Activated naive CD8-positive, alpha-beta T cell treated with anti-CD3 and anti-CD28 coated beads, Interleukin-2, amount 10 ng/mL, durations not matched to agents 7 days and 5 days (primary cell): ENCODE measurements at places on chromosomes 12 and 14.

DNA sequence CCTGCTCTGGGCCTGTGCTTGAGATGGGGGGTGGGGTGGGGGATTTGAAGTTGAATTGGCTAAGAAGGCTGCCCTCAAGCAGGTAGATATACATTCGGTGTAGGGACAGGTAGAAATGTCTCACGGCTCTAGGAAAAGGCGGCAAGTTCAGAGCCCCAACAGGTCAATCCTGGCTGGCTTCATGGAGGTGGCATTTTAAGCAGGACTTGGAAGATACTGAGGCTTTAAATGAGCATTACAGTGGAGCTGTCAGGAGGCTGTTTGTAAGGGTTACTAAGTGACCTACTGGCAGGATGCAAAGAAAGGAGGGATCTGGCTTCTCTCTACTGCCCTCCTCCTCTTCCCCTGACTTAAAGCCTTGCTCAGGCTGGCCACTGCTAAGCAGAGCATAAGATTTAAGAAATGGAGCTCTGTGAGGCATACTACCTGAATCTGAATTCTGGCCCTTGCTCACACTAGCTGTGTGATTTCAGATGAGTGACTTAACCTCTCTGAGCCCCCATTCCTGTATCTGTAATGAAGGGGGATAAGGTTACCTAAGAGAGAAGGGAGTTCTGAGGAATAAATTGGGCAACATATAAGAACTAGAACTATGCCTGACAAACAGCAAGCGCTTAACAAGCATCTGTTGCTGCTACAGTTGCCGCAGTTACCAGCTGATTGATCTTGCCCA, 61.6 kb downstream of the SLC24A4 start:
- H3K27me3 ChIP-seq: peaks cover 2% of the 10 kb centered on the region
- H3K4me3 ChIP-seq: no peak overlapping the region
- no peaks in the 10 kb centered on the region for H3K36me3 ChIP-seq
- peaks cover 2% of the 10 kb centered on the region for H3K4me1 ChIP-seq
- no peak overlapping the region for H3K27ac ChIP-seq
- no peak for DNase-seq

- H3K36me3 ChIP-seq: peaks cover 46% of the 10 kb centered on the region
- peak overlapping the region; percentile 97 for H3K4me3 ChIP-seq
- H3K4me1 ChIP-seq: peaks cover 67% of the 10 kb centered on the region
- peak overlapping the region; percentile 86 for H3K27ac ChIP-seq
- DNase-seq: no peak
Measured at GRCh38 chr12:56721216-56721615, 3.9 kb downstream of the NACA start.

- no peaks in the 10 kb centered on the region for H3K36me3 ChIP-seq
- H3K27ac ChIP-seq: no peak overlapping the region
- peaks cover 21% of the 10 kb centered on the region for H3K4me1 ChIP-seq
- peak overlapping the region; percentile 42 for H3K4me3 ChIP-seq
- no peak for DNase-seq
Measured at GRCh38 chr12:49536526-49537071, 2.2 kb upstream of the KCNH3 start.

DNA sequence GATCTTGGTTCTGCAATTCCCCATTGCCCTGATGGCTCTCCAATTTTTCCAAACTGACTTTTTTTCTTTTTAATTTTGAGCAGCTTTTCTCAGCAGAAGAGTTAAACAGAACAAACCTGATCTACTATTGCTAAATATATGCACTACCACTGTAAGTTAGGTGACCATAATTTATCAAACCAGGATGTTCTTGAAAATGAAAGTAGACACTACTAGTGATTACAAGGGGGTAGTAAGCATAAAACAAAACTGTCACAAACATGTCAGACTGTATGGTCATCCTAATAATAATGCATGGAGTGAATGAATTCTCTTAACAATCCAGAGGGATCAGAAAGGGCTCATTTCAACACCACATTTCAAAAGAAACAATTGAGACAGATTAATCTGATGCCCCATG, 183.0 kb upstream of the FOXN3 start:
- H3K27ac ChIP-seq: peak overlapping the region; percentile 46
- no peaks in the 10 kb centered on the region for H3K27me3 ChIP-seq
- peak overlapping the region; percentile 22 for H3K4me3 ChIP-seq
- H3K4me1 ChIP-seq: peaks cover 24% of the 10 kb centered on the region
- H3K36me3 ChIP-seq: peaks cover 65% of the 10 kb centered on the region
- no peak for DNase-seq

DNA sequence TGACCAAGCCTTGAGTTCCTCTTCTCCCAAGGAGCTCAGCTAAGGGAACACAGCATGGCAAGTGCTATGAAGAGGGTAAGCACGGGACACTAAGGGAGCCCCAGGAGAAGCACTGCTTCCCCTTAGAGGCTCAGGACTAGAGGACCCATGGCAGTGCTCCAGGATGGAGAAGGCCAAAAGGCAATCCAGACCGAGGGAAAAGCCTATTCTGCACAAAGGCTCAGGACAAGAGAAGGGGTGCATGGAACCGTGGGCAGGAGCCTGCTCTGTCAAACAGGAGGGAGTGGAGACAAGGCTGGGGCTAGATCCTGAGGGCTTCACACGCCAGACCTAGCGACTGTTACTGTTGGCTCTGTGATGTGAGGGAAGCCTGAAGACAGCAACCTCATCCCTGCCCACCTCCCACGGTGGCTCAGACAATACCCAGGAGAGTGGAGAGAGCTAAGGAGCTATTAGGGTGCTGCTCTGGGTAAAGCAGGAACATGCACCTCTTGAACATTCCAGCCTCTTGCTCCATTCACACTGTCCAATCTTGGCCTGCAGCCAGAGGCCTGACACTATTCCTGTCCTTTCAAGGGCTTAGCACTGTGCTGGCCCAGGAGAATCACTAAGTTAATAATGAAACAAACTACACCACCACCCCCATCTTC, 24.2 kb downstream of the OTUB2 start:
- peaks cover 28% of the 10 kb centered on the region for H3K4me1 ChIP-seq
- no peaks in the 10 kb centered on the region for H3K27me3 ChIP-seq
- H3K36me3 ChIP-seq: peaks cover 38% of the 10 kb centered on the region
- H3K4me3 ChIP-seq: no peak overlapping the region

- H3K27ac ChIP-seq: no peak overlapping the region
- no peaks in the 10 kb centered on the region for H3K36me3 ChIP-seq
- H3K4me1 ChIP-seq: no peaks in the 10 kb centered on the region
- H3K4me3 ChIP-seq: no peak overlapping the region
Measured at GRCh38 chr12:16121953-16122352, 155.5 kb downstream of the SLC15A5 start.

DNA sequence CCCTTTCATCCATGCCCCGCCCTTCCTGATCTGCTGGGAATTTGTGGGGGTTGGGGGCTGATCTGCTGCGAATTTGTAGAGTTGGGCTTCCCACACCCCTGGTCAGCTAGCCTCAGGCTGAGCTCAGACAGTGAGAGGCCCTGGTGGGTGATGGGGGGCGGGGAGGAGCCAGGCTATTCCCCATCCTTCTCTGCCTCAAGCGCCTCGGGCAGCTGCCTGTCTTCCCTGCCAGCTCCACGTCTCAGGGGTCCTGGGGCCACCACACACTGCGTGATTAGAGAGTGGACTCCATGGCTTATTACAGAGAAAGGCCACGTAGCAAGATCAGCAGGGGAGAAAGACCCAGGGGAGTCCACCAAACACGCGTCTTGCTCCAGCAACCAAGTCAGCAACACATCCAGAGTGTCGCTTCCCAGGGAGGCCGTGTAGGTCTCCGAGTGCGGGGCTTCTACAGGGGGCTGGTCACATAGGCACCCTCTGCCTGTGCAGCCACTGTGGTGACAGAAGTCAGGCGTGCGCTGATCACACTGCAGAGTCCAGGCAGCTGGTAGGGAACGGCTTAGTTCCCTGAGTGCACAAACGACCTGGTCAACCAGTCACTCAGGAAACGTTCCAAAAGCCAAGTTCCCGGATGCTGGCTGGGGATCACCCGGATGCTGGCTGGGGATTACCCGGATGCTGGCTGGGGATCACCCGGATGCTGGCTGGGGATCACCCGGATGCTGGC, 254.4 kb upstream of the SFSWAP start:
- peaks cover 4% of the 10 kb centered on the region for H3K27me3 ChIP-seq
- no peaks in the 10 kb centered on the region for H3K36me3 ChIP-seq
- no peak for DNase-seq
- no peak overlapping the region for H3K27ac ChIP-seq
- H3K4me3 ChIP-seq: no peak overlapping the region

- DNase-seq: peak; percentile 29
- peak overlapping the region; percentile 85 for H3K27ac ChIP-seq
Measured at GRCh38 chr14:22563987-22564386, 25.0 kb downstream of the DAD1 start.

GRCh38 chr14:87430810-87431209, 562.2 kb downstream of the GALC start:
- H3K4me3 ChIP-seq: no peak overlapping the region
- no peak overlapping the region for H3K27ac ChIP-seq
- no peaks in the 10 kb centered on the region for H3K4me1 ChIP-seq
- no peaks in the 10 kb centered on the region for H3K36me3 ChIP-seq

DNA sequence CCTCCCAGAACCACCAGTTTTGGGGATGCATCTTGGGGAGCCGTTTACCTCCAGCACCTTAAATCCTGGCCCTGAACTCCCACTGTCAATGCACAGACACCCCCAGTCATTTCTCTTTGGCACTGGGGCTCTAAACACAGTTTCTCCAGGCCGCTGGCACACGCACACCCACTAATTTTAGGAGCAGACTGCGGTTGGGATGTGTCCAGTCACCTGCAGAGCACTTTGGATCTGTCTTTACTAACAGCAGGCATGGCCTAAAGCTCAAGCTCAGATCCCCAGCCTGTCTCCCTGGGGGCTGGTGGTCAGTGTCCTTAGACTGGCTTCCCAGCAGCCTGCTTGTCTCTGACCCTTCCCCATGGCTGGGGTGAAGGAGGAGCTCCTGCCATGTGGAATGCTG, 49.9 kb downstream of the SYNE3 start:
- peaks cover 33% of the 10 kb centered on the region for H3K36me3 ChIP-seq
- H3K4me3 ChIP-seq: no peak overlapping the region
- no peak overlapping the region for H3K27ac ChIP-seq
- H3K27me3 ChIP-seq: no peaks in the 10 kb centered on the region

DNA sequence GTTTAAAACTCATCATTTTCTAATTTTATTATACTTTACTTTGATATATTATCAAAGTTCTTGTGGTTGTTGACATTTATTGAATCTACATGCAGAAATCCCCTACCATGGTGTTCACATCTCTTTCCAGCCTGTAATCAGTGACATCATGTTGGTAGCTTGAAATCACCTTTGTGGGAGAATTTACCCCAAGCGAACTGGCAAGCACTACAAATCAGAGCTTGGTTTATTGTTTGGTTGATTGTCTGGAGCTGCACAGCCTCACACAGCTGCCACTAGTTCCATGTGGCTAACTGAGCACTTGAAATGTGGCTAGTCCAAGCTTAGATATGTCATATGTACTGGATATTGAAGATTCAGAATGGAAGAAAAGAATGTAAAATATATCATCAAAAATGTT, 15.4 kb upstream of the KRT5 start:
- H3K27me3 ChIP-seq: peaks cover 8% of the 10 kb centered on the region
- H3K4me1 ChIP-seq: no peaks in the 10 kb centered on the region
- H3K27ac ChIP-seq: no peak overlapping the region
- no peak for DNase-seq
- no peaks in the 10 kb centered on the region for H3K36me3 ChIP-seq

GRCh38 chr12:51622564-51622963, 31.5 kb downstream of the SCN8A start:
- no peaks in the 10 kb centered on the region for H3K36me3 ChIP-seq
- H3K27ac ChIP-seq: no peak overlapping the region
- DNase-seq: no peak
- H3K4me3 ChIP-seq: no peak overlapping the region
- no peaks in the 10 kb centered on the region for H3K4me1 ChIP-seq
- H3K27me3 ChIP-seq: peaks cover 15% of the 10 kb centered on the region

GRCh38 chr12:111767362-111768158, 827 bp downstream of the ALDH2 start:
- H3K4me3 ChIP-seq: peak overlapping the region; percentile 71
- peaks cover 2% of the 10 kb centered on the region for H3K36me3 ChIP-seq
- peaks cover 54% of the 10 kb centered on the region for H3K27me3 ChIP-seq
- no peak for DNase-seq
- H3K4me1 ChIP-seq: peaks cover 11% of the 10 kb centered on the region

GRCh38 chr12:75944905-75945432, 86.6 kb downstream of the PHLDA1 start:
- H3K36me3 ChIP-seq: no peaks in the 10 kb centered on the region
- peak overlapping the region; percentile 94 for H3K27ac ChIP-seq
- no peak for DNase-seq
- peaks cover 20% of the 10 kb centered on the region for H3K4me1 ChIP-seq

GRCh38 chr14:45867046-45867894, 614.3 kb upstream of the MIS18BP1 start:
- H3K27me3 ChIP-seq: no peaks in the 10 kb centered on the region
- H3K36me3 ChIP-seq: no peaks in the 10 kb centered on the region
- H3K4me1 ChIP-seq: no peaks in the 10 kb centered on the region
- no peak overlapping the region for H3K4me3 ChIP-seq
- H3K27ac ChIP-seq: no peak overlapping the region

- peak overlapping the region; percentile 25 for H3K4me3 ChIP-seq
- DNase-seq: no peak
- peaks cover 38% of the 10 kb centered on the region for H3K4me1 ChIP-seq
- H3K36me3 ChIP-seq: no peaks in the 10 kb centered on the region
- no peaks in the 10 kb centered on the region for H3K27me3 ChIP-seq
- peak overlapping the region; percentile 64 for H3K27ac ChIP-seq
Measured at GRCh38 chr12:96425321-96425720, 25.1 kb upstream of the CDK17 start.

DNA sequence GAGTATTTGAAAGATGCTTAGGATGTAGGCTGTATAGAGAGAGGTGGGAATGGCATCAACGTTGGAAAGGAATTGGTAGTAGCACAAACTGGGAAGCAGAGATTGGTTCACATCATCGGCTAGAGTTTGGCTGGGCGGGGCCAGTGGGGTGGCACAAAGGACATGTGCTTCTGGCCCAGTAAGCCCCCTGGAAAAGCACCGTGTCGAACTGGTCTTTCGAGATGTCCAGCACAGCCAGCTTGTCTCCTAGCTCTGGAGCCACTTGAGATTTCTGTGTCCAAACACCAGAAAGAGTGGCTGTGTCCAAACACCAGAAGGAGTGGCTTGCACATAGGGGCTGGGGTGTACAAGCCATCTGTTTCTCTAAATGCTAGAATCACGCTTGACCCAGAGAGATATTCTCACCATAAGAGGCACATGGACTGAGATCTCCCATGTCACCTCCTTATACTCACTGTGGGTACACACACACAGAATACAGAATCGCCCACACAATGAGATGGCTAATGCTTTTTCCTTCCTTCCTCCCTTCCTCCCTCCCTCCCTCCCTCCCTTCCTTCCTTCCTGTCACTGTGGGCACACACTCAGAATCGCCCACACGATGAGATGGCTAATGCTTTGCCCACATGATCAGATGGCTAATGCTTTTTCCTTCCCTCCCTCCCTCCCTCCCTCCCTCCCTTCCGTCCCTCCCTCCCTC, 41.8 kb upstream of the KCNK13 start:
- peaks cover 8% of the 10 kb centered on the region for H3K4me1 ChIP-seq
- no peak for DNase-seq

GRCh38 chr12:124369827-124370378, 75.0 kb downstream of the RFLNA start:
- no peaks in the 10 kb centered on the region for H3K4me1 ChIP-seq
- no peaks in the 10 kb centered on the region for H3K27me3 ChIP-seq
- no peak overlapping the region for H3K27ac ChIP-seq
- no peak overlapping the region for H3K4me3 ChIP-seq
- no peaks in the 10 kb centered on the region for H3K36me3 ChIP-seq

- H3K4me3 ChIP-seq: no peak overlapping the region
- peaks cover 3% of the 10 kb centered on the region for H3K27me3 ChIP-seq
- no peak for DNase-seq
- H3K36me3 ChIP-seq: peaks cover 9% of the 10 kb centered on the region
- H3K4me1 ChIP-seq: peaks cover 3% of the 10 kb centered on the region
Measured at GRCh38 chr12:9143929-9144729, 28.4 kb upstream of the A2M start.

GRCh38 chr14:91911474-91912032, 35.9 kb downstream of the FBLN5 start:
- H3K36me3 ChIP-seq: peaks cover 3% of the 10 kb centered on the region
- H3K4me1 ChIP-seq: peaks cover 4% of the 10 kb centered on the region
- H3K27ac ChIP-seq: no peak overlapping the region
